CD14-positive monocyte (primary cell): ENCODE measurements at places on chromosomes 12 and 14.

GRCh38 chr14:65156568-65157366, 54.5 kb upstream of the MAX start:
- DNase-seq = peak; percentile 65

GRCh38 chr12:108136697-108137096, 7.6 kb downstream of the WSCD2 start:
- DNase-seq = no peak

GRCh38 chr12:113057565-113058485, 1.3 kb downstream of the DTX1 start:
- no peak for DNase-seq

GRCh38 chr12:64998371-64999147, 122.5 kb downstream of the WIF1 start:
- DNase-seq = no peak

DNA sequence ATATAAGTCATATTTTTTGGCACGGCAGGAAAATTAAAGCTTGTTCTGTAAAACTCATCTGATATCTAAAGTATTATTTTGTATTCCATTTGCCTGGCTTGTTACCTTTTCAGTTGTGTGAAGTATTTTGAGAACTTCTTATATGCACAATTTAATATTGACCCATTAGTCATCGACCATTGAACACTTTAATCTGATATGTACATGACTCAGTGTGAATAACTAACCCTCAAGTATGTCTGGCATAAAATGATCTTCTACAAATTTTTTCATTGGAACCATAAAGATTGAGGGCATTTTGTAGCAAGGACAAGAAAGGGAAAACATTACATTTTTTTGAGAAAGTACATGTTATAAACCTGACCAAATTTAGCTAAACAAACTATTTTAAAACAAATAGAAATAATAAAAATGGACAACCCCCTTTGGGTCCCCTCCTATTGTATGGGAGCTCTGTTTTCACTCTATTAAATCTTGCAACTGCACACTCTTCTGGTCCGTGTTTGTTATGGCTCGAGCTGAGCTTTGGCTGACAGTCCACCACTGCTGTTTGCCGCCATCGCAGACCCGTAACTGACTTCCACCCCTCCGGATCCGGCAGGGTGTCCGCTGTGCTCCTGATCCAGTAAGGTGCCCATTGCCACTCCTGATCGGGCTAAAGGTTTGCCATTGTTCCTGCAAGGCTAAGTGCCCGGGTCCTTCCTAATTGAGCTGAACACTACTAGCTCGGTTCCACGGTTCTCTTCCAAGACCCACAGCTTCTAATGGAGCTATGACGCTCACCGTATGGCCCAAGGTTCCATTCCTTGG, 118.8 kb downstream of the SLC6A15 start:
- no peak for DNase-seq

DNA sequence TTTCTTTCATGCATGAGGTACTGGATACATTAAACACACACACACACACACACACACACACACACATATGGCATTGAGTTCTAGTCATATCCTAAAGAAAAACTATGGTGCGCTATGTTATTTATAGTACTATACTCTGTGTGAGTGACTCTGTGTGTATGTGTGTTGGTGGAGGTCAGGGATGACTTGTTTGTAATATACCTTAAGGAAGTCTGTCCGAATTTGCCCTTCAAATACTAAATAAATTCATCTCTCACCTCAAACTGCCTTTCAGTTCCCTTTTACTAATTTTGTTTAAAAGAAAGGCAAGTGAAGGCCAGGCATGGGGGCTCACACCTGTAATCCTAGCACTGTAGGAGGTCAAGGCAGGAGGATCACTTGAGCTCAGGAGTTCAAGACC, 2.1 kb upstream of the AKAP5 start:
- DNase-seq = no peak

GRCh38 chr12:13436182-13436581, 239.7 kb downstream of the EMP1 start:
- no peak for DNase-seq

DNA sequence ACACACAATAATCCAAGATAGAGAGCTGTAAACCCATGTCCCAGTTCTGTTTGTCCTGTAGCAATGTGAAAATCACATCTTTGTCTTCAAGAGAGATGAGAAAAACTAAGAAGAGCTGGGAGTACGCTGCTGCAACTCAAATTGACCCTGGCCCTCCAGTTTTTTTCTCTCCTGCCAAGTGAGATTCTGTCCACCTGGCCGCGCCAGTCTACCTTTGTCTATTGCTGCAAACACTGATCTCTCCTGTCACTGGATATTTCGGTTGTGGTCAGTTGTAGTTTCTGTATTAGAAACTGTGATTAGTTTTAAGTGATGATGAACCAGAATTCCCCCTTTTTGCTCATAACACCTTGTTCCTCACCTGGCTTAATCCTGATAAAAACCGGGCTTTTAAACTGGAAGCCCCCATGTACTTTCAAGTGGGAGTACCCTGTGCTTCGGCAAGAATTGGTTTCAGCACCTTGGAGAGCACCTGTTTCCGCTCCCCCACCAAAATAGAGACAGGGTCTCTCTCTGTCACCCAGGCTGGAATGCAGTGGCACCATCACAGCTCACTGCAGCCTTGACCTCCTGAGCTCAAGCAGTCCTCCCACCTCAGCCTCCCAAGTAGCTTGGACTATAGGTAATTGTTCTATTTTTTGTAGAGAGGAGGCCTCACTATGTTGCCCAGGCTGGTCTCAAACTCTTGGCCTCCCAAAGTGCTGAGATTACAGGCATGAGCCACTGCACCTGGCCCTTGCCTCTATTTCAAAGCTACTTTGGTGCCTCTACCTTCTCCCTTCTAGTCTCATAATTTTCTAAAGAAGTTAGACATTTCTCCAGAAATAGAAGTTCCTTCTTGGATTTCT, 156.8 kb downstream of the PHETA1 start:
- DNase-seq = no peak

GRCh38 chr14:105761842-105762241, 235.5 kb downstream of the TMEM121 start:
- DNase-seq = no peak

DNA sequence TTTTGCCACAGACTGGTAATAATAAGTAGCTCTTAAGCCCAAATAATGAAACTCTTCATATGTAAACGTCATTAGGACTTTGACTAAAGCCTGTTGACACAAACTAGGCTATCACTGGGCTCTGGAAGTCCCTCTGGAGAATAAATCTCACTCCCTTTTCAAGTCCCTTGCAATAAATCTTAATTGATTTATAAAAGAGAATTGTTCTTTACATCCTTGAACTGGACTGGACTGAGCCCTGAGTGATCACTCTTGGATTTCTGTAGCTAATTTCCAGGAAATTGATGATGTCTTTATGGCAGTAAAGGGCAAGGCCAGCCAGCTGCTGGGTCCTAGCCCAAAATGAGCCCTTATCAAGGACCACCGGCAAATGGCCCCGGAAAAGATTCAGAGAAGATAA, 1162.7 kb downstream of the BCL11B start:
- DNase-seq = no peak

- DNase-seq = no peak
These were observed 58.5 kb upstream of the PRICKLE1 start for GRCh38 chr12:42648061-42648460.

- DNase-seq = peak; percentile 51
These were observed 593 bp downstream of the PIP4P1 start for GRCh38 chr14:20460458-20461224.

DNA sequence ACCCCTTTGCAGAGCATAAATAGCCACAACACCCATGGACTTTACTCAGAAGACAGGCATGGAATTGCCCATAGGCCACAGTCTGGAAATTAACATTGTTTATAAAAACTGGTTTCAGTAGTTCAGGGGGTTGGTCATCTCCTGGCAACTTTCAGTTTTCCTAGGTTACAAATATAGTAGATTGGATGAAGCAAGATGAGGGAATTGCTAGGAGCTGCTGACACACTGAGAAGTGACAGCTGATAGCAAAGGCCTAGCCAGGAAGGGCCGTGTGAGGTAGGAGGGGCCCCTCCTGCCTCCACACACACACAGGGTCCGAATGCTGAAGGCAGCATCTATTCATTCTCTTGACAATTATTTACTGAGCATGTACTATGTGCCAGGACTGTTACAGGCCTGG, 8.3 kb downstream of the GALNT16 start:
- no peak for DNase-seq

GRCh38 chr14:99350751-99351150, 78.8 kb upstream of the BCL11B start:
- DNase-seq = no peak

GRCh38 chr12:40375076-40375475, 150.3 kb downstream of the LRRK2 start:
- no peak for DNase-seq

- no peak for DNase-seq
These were observed 99.1 kb upstream of the DYNC1H1 start for GRCh38 chr14:101865288-101865687.

DNA sequence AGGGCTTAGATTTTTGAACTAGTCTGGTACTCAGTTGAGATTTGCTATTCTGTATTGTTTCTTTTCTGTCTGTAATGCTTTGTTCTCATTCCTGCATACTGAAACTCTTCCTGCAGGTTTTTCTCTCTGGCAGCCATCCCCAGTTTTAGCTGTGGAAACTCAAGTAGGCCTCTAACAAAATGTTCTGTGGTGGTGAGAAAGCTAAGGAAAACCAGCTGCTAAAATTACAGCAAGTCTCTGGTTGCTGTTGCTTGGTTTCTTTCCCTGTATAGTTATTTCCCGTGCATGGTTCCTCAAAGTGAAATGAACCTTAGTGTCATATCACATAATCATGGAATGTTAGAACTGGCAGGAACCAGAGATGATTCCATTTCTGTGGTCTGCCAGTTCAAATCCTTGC, 442.5 kb downstream of the NRXN3 start:
- no peak for DNase-seq

DNA sequence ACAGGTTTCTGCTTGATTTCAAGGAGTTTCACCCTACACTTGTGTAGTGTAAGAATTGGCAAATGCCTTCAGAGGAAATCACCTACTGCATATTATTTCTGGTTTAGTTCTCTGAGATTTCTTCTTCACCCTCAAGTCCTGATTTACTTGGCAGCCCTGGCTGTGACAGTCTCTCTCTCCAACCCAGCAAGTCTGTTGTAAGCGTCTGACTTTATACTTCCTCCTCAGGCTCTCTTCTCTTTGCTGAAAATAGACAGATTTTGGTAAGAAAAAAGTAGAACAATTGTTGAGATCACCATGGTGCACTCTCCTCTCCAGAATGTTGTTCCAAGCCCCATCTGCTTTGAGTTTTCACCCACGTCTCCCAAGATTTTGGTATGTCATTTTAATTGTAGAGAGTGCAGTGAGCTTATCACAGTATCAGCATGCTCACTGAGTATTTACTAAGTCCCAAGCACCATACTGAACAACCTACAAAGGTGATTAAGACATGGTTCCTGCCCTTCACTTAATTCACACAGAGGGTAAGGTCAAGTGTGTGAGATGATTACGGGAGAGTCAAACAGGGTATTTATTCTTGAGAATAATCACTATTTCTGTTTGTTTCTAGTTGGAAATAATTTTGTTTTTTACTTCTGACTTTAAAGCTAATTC, 148.7 kb downstream of the MDGA2 start:
- DNase-seq = no peak

DNA sequence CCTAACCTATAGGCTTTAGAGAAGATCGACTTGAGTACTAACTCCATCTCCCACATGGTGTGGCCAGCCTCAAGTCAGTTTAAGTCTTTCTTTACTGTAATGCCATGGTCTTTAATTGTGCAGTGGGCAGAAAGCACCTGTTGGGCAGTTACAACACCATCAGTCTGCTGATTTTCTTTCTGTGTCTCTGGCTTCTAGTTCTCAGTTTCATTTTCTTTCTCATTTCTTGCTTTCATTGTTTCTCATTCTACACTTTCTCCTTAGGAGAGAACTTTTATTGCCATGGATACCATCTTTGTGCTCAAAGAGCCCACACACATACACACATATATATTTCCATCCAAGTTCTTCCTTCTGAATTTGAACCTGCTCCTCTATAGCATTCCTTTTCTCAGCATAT, 96.1 kb upstream of the SLC16A7 start:
- no peak for DNase-seq
